ENCODE measurements at places on chromosomes 16 and 17.

DNA sequence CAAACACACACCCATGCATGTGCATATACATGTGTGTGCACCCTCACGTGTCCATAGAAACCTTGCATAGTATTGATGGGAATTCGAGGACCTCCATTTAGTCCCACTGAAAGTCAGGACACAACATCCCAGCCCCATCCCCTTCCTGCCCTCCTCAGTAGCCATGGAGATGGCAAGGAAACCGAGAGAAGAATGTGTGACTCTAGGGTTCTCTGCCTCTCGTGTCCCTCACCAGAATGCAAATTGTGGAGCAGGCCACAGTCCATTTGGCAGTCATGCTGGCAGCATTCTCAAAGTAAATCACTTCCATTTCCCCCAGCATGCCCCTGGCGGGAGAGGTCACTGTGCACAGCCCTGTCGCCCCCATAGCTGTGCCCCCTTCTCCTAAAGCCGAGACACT lies 141.1 kb downstream of the MSI2 start:
- DNase-seq = no peak

DNA sequence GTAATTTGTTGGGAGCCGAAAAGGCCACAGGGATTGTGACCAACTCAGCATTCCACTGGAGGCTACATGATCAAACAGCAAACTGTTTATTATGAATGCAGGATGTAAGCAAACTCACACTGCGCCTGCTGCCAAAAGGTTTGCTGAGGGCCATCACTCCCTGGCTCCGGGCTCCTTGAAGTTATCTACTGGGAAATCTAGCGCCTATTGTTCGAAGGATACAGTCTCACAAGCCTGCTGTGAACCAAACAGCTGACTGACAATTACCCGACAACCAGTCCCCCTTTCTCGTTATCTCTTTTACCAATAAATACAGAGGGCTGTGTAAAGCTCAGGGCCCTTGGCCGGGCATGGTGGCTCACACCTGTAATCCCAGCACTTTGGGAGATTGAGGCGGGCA lies 52.5 kb downstream of the BCL7C start:
- no peak for DNase-seq

- DNase-seq = peak; percentile 59
Measured at GRCh38 chr17:45013021-45013997, 38.1 kb downstream of the DCAKD start.

DNA sequence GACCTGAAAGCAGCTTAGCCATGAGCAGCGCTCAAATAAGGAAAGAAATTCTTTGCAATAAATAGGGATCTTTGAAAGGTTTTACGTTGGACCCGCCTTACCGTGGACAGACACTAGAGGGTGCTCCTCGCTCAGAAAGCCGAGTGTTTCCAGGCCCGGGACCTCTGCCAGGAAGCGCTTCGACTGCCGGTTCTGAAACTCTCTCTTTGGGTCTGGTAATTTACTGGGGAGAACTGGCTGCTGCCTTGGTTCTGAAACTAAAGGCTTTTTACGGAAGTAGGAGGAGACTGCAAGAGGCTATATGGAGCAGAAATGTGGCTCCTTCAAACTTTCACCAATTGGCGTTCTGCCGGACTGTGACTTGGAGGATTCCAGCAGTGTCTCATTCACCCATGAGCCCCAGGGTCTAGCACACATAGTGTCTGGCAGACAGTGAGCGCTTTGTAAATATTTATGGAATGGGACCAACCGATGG lies 45.6 kb upstream of the HOXB9 start:
- no peak for DNase-seq

DNA sequence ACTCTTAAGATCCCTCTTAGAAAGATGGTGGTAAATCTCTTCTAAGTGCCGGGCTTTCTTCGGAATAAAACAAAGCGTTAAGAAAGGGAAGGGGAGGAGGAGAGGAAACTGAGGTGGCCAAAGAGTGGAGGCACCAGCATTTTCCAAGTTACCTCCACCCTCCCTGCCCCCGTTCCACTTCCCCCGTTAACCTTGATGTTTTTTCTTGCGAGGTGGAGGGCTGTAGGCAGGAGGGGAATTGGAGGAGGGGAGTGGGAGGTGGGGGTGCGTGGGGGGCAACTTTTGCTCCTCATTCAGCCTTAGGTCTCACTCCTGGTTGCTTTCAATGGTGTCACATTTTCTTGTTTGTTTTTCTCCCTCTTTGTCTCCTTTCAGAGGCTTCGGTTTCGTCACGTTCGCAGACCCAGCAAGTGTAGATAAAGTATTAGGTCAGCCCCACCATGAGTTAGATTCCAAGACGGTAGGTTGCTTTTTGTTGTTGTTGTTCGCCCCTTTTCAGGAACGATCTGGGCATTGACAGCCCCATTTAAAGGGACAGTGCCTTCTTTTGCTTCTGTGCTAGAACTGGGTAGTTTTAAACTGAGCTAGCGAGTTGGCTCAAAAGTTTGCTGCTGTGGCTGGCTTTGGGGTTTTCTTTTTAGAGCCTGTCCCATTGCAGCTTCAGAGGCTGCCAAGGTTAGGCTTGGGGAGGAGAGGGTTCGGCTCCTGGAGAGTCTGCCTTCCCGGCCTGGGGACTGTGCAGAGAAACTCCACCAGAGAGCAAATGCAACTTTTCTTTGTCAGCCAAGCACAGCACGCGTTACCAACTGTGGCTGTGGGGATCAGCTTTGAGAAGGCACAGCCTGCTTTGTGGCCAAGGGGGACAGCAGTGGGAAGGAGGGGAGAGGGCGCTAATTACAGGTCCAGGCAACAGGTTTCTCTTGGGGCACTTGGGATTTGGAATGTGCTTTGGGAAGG lies 1.9 kb downstream of the MSI2 start:
- no peak for DNase-seq

DNA sequence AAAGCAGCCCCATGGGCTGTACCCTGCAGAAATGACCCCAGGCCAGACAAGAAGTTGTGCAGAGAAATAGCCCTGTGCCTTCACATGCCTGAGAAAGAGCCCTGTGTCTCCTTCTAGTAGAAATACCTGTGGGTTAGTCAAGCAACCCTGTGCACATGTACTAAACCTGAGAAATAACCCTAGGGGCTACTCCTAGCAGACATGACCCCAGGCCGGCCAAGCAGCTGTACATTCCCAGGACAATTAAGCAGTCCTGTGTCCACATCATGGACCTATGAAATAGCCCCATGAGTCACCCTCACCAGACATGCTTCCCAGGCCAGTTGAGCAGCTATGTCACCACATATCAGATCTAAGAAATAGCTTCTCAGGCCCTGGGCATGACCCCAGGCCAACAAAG lies 519.7 kb upstream of the CA10 start:
- DNase-seq = no peak

DNA sequence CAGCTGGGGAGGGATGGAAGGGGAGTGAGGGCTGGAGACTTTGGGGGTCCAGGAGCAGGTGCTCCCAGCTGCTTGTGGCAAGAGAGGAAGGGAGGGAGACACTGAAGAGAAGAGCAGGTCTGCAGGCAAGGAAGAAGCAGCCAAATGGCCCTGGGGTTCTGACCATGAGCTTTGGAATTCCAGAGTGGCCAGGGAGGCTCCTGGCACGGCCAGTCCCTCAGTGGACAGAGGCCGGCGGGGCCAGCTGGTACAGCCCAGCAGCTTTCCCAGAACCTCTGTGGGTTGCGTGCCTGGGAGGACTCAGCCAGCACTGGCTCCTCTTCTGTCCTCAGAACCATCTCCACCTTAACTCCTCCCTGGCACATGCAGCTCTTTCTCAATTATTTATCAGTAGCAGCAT lies 233.0 kb downstream of the MSI2 start:
- DNase-seq = no peak

- no peak for DNase-seq
Measured at GRCh38 chr17:18259621-18260331, 686 bp upstream of the MIEF2 start.

- no peak for DNase-seq
Measured at GRCh38 chr17:56881685-56882295, 32.1 kb downstream of the TRIM25 start.

DNA sequence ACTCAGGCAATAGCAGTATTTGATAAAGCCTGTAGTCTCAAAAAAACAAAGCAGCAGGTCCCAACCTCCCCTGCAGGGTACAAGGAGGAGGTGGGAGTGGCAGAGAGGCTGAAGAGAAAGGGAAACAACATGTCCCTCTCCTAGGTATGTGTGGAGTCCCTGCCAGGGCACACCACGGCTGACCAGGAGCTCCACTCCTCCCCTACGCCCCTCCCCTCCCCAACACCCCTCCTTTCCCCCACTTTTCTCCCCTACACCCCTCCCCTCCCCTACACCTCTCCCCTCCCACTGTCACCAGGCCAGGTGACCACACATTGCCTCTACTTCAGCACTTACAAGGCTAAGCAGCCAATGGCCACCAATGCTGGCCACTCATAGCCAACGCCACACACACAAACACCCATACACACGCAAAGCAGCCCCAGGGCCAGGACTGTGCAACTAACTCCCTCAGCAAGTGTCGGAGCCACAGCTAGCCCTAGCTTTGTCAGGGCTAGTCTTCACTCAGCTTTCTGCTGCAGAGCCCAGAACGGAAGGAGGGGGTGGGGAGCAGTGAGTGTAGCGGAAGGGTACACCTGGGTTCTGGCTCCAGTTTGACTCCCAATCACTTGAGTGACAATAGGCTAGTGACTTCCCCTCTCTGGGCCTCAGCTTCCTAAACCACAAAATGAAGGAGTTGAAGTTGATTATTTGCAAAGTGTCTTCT lies 8.2 kb downstream of the CAVIN1 start:
- no peak for DNase-seq

GRCh38 chr17:29238133-29238850 lies 8.4 kb upstream of the CRYBA1 start:
- DNase-seq = no peak

GRCh38 chr16:2436110-2436509 lies 6.9 kb downstream of the CCNF start:
- DNase-seq = no peak

- no peak for DNase-seq
Measured at GRCh38 chr16:31202414-31203375, at the start of gene PYCARD. TSS of gene PYCARD (minus strand) at chr16:31202760. CDS start at chr16:31202690, 70 bp downstream.

- DNase-seq = no peak
Measured at GRCh38 chr16:56357241-56357764, 68.0 kb downstream of the AMFR start.
